ENCODE measurements at places on chromosomes 16 and 17.

GRCh38 chr16:20409398-20410120 is at the start of gene ACSM5:
Gene ACSM5, plus strand, starts transcription at chr16:20409534. Its CDS starts 1,951 bp downstream, at chr16:20411485.
- peak; percentile 11 for DNase-seq

DNA sequence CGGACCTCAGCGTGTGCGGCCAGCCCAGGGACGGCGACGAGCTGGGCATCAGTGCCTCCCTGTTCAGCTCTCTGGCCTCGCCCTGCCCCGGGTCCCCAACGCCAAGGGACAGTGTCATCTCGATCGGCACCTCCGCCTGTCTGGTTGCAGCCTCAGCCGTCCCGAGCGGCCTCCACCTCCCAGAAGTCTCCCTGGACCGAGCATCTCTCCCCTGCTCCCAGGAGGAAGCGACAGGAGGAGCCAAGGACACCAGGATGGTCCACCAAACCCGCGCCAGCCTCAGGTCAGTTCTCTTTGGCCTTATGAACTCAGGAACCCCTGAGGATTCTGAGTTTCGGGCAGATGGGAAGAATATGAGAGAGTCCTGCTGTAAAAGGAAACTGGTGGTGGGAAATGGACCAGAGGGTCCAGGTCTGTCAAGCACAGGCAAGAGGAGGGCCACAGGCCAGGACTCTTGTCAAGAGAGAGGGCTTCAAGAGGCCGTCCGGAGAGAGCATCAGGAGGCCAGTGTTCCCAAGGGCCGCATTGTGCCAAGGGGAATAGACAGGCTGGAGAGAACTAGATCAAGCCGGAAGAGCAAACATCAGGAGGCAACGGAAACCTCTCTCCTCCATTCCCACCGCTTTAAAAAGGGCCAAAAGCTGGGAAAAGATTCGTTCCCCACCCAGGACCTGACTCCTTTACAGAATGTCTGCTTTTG is 825 bp downstream of the HASPIN start:
- no peak for DNase-seq

GRCh38 chr16:11667221-11667823 is 933 bp upstream of the SNN start:
- DNase-seq = no peak

GRCh38 chr17:58187675-58188074 is 4.9 kb upstream of the EPX start:
- DNase-seq = no peak

GRCh38 chr17:6684881-6685767 is 28.0 kb downstream of the SLC13A5 start:
- DNase-seq = no peak

- no peak for DNase-seq
These were observed 35.2 kb downstream of the DCAKD start for GRCh38 chr17:45016237-45016636.

- no peak for DNase-seq
These were observed 32.2 kb downstream of the FAM222B start for GRCh38 chr17:28810437-28810836.

DNA sequence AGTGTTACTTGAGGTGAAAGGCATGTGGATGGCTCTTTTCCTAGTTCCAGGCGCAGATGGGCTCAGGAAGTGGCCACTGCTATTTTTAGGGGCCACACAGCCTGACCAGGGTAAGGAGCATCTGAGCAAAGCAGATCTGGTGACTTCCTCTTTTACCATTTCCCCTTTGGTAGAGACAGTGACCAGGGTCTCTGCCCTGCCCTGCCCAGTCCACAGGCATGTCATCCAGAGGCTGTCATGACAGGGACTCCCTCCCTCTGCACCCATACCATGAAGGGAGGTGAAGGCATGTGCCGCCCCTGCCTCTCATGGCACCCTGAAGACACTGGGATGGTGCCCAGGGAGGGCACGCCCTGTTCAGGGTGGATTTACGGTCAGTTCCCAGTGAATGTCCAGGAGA is 2.2 kb downstream of the PLA2G15 start:
- no peak for DNase-seq

GRCh38 chr17:76720211-76720610 is 6.2 kb downstream of the JMJD6 start:
- no peak for DNase-seq

DNA sequence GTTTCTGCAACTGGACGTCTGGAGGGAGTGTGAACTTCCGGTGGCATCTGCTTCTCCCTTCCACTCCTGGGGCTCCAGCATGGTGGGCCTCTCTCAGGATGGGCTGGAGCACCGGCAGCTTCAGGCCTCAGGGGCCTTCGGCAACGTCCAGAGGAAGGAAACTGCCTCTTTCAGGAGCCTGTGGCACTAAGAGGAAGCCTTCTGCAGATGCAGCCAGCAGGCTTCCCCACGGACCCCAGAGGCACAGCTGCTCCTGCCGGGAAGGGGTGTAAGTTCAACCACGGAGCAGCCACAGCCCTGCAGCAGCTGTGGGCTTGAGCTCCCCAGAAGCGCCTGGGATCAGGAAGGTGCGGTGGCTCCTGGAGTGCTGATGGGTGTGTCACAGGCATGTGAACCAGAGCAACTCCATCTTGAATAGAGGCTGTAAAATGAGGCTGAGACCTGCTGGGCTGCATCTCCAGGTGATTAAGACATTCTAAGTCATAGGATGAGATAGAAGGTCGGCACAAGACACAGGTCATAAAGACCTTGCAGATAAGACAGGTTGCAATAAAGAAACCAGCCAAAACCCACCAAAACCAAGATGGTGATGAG is 50.8 kb upstream of the KLHDC4 start:
- DNase-seq = no peak

GRCh38 chr16:85235991-85236817 is 123.9 kb upstream of the CIBAR2 start:
- no peak for DNase-seq

- DNase-seq = no peak
These were observed 41.3 kb upstream of the ACSF3 start for GRCh38 chr16:89052191-89052889.

DNA sequence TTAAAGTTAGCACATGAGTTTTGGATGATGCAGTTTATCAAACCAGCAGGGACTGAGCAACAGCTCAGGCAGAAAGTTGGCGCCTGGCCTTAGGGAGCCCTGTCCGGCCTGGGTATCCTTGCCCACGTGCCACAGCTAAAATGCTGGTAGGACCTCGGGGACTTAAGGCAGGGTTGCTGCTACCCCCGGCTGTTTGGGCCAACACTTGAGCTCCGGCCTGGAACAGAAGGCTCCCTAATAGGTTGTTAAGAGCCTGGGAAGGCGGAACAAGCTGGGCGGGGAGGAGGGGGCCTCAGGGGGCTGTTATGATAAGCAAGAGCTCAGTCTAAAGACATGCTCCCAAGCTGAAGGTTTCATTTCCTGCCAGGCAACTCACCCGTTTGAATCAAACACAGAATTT is 39.7 kb downstream of the CUEDC1 start:
- DNase-seq = peak; percentile 29

DNA sequence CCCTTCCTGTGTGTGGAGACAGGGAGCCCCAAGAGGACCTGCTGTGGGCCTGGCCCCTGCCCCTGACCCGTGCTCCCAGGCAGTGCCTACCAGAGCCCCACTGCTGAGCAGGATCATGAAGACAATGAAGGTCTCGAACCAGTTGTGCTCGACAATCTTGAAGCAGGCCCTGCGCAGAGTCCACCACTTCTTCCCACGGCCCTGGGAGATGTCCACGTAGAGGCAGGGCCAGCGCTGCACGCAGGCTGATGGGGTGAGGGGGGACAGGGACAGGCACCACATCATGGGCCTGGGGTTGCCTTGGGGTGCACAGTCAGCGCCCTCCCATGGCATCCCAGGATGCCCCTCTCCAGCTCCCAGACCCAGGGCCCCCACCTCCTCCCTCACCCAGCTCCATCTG is 16.4 kb upstream of the CD79B start:
- DNase-seq = no peak

GRCh38 chr17:39662551-39663339 is 2.4 kb upstream of the TCAP start:
- no peak for DNase-seq

DNA sequence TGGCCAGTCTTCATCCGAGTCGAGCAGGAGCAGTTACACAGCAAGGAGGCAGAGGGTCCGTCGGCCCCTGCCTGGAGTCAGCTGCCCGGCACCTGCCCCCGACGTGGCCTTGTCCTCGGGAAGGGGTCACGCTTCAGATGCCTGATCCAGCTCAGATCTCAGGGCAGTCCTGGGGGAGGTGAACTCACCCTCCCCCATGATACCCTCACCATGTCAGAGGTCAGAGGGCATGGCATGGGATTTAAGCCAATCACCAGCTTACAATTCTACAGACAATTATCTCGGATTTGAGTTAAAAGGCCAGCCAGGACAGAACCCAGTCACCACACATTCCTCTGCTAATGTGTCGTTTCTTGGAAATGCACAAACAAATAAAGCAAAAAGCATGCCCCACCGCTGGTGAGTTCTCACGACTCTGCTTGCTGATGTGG is 211.3 kb downstream of the FOXL1 start:
- no peak for DNase-seq

DNA sequence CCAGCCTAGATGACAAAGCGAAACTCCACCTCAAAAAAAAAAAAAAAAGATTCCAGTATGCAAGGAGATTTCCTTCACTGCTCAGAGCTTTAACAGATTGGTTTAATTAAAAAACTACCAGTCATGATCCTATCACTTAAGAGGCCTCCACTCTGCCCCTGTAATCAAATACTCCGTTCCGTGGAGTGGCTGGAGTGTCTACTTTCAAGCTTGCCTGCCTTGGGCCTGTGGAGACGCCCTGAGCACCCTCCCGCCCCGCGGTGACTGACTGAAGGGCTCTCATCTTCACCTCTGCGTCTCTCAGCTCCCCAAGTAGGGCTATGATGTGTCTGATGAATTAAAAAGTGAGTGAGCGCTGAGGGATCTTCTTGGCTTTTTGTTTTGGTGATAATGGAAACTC is 25.3 kb upstream of the TRPV3 start:
- DNase-seq = peak; percentile 91

DNA sequence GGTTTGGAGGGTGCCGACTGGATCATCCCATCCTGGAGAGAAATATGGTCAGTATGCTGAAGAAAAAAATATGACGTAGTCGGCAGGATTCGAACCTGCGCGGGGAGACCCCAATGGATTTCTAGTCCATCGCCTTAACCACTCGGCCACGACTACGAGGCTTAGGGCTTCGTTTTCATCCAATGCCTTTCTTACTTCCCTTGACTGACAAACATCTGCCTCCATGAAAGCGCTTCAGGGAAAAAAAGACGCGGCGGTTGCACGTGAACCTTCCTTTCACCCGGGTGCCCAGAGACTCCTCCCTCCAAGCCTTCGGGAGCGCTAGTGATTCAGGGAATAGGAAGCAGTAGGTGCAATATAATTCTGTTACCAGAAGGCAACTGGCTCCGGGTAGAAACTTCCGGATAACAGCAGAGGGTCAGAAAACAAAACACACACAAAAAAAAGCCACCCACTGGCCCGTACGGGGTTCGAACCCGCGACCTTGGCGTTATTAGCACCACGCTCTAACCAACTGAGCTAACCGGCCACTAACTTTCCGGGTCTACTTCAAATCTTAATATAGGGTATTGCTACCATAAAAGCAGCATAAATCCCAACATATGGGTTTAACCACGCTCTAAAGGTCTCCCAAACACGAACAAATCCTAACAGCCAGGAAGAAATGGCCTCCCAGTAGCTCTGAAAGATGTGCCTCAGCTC is 16.3 kb upstream of the AURKB start:
- no peak for DNase-seq

GRCh38 chr16:83482545-83483162 is 325.1 kb upstream of the HSBP1 start:
- no peak for DNase-seq

DNA sequence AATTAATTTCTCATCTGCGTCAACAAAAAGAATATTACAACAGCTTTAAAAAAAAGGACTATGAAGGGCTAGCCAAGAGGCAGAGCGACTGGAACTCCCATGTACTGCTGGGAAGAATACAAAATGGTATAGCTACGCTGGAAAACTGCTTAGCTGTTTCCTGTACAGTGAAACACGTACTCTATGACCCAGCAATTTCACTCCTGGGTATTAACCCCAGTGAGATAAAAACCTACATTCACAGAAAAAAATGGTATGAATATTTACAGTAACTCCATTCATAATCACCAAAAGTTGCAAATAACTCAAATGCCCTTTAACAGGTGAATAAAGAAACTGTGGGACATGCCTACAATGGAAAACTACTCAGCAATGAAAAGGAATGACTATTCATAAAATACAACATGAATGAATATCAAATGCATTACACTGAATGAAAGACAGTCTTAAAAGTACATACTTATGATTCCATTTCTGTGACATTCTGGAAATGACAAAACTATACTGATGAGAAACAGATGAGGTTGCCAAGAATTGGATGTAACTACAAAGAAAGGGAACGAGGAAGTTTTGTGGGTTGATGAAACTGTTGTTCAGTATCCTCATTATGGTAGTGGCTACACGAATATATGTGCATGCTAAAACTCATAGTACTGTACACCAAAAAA is 27.6 kb downstream of the CMTM4 start:
- no peak for DNase-seq

- peak; percentile 14 for DNase-seq
These were observed 15.0 kb downstream of the GINS2 start for GRCh38 chr16:85673529-85674417.

GRCh38 chr17:43832976-43833829 is at the start of gene MPP3:
Gene MPP3, minus strand, starts transcription at chr17:43833146. Its CDS starts 1,240 bp downstream, at chr17:43831906.
- peak; percentile 17 for DNase-seq

GRCh38 chr16:20847550-20847949 is 41.2 kb downstream of the REXO5 start:
- no peak for DNase-seq

DNA sequence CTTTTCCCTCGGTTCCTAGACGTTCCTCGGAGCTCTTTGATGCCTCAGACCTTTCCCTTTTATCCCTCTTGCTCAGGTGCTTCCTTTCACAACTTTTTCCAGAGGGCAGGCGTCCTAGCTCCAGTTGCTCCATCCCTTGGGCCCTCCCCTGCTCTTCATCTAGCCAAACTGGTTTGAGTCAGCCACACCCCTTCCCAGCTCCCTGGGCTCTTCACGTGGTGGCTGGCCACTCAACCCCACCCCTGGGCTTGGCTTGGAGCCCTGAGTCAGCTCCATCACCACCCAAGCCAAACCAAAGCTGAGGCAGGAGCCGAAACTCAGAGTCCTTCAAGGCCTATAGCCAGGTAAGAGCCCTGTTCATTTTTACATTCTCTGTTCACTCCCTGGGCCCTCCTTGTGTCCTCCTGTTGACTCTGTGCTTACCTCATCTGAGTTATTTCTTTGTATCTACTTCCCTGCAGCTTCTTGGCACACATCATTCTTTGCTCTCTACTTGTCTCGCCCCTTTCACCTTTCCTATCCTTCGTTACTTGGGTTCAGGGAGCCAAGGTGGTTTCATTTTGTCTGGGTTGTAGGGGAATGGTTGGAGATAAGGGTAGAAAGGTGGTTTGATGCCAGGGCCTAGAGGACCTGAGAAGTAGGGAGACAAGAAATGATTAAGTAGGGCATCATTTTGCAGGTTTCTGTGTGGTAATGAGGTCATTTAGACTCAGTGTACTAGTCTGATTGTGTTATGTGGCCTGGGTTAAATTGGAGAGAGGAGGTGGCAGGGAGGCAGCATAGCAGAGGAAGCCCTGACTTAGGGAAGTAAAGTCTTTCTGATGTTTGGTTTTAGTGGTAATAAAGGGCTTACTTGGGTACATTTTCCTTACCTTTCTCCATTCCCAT is 7.6 kb upstream of the PHKG2 start:
- peak; percentile 92 for DNase-seq

GRCh38 chr16:73499276-73499675 is 451.3 kb upstream of the ZFHX3 start:
- DNase-seq = no peak
